ENCODE measurements at places on chromosomes 1 and 21.

- DNase-seq = peak; percentile 67
Observed at GRCh38 chr1:116951200-116951935, 41.7 kb downstream of the PTGFRN start.

GRCh38 chr1:96464991-96465390, 256.6 kb upstream of the PTBP2 start:
- DNase-seq = no peak

DNA sequence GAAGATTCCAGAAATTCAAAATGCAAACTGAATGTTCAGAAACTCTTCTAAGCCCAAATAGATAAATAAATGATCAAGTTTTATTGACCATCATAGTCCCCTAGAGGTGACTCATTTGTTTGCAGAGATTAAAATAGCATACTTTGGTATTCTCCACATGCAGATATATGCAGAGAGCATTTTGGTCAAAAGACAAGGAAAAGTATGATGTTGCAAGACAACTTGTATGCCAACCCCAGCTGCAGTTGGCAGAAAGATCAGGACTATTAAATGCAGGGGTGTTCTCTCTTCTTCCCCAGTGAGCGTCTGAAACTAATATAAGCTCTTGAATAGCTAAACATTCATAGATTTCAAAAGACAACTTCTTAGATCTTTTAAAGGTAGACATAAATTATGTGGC, 404.9 kb downstream of the LTN1 start:
- no peak for DNase-seq

DNA sequence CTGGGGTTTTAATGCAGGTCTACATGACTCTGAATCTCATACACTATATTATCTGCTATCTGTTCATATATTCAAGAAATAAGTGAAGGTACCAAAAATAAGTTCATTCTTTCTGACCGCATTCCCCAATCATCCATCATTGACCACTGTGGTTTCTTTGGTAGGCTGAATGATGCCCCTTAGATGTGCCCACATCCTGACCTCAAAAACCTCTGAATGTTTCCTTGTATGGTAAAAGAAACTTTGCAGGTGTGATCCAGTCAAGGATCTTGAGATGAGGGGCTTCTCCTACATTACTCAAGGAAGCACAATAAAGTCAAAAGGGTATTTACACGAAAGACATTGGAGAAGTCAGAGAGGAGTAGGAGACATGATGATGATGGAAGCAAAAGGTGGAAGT, 60.6 kb upstream of the LRRC8B start:
- peak; percentile 37 for DNase-seq

DNA sequence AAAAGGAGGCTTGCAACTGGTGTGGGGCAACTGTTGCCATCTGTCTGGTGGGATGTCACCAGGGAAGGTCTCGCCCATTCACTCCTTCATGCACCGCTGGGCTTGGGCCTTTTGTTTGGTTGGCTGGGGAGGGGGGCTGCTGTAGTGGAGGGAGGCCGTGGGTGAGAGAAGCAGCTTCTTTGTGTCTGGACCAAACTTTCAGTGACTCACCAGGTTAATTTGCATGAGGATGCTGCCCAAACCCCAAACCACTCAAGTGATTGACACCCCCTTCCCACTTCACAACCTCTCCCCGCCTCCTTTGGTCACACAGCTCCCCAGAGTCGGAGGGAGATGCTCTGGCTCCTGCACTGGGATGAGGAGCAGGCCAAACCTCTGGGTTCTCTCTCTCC, 19.7 kb downstream of the BTG2 start:
- DNase-seq = no peak

DNA sequence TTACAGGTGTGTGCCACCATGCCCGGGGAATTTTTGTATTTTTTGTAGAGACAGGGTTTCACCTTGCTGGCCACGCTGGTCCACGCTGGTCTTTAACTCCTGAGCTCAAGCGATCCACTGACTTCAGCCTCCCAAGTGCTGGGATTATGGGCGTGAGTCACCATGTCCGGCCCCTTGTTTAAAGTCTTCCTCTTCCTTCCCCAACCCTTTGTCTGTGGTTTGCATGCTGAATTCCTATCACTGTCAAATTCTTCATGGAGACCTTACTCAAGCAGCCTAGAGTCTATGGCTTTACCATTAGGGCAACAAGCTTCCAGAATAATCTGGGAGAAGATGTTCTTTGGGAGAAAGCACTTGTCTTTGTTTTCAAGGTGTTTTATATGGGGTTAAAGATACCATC, 34.7 kb downstream of the B3GALT5 start:
- DNase-seq = peak; percentile 92

GRCh38 chr1:110714374-110714995, 39.7 kb upstream of the KCNA3 start:
- no peak for DNase-seq

DNA sequence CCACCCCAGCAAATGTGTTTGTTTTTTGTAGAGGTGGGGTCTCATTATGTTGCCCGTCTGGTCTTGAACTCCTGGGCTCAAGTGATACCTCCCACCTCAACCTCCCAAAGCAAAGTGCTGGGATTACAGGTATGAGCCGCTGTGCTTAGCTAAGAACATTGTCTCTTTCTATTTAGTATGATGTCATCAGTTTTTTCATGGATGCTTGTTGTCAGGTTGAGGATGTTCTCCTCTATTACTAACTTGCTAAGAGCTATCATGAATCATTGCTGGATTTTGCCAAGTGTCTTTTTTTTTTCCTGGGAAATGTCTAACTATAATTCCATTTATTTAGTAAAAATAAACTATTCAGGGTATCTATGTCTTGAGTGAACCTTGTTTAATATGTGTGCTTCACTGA, 19.0 kb upstream of the MPC2 start:
- DNase-seq = no peak

- no peak for DNase-seq
Observed at GRCh38 chr1:41614818-41615217, 130.3 kb upstream of the EDN2 start.

DNA sequence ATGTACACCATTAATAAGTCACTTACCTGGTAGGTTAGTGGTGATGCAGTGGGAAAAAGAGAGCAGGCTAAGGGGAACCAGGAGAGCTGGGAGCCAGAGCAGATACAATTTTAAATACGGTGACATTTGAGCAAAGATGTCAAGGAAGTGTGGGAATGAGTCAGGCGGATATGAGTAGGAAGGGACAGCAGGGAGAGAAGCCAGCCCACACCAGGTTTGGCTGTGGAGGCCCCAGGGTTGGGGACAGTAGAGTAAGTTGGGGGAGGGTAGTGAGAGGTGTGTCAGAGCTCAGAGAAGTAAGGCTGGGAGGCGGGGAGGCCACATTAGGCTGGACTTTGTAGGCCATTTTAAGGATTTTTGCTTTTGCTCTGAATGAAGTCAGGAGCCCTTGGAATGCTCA, 482.0 kb downstream of the DISC1 start:
- peak; percentile 91 for DNase-seq

DNA sequence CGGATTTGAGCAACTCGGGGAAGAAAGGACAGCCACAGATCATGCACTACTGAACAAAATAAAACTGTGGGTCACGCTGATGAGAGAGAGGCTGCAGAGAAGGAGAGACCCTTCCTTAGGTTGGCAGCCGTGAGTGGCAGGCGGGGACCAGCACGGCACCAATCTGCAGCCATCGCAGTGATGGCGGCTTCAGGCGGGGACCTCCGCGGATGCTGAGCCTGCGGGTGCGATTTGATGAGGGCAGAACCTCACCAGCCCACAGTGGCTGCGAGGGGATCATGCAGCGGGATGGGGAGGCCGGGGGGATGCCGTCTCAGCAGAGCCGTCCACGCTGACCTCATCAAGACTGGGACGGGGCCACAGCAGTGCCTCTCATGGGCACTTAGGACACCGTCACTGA, 11.8 kb downstream of the ITGB2 start:
- DNase-seq = no peak

- DNase-seq = no peak
Observed at GRCh38 chr1:99577313-99577712, 68.6 kb upstream of the PALMD start.

DNA sequence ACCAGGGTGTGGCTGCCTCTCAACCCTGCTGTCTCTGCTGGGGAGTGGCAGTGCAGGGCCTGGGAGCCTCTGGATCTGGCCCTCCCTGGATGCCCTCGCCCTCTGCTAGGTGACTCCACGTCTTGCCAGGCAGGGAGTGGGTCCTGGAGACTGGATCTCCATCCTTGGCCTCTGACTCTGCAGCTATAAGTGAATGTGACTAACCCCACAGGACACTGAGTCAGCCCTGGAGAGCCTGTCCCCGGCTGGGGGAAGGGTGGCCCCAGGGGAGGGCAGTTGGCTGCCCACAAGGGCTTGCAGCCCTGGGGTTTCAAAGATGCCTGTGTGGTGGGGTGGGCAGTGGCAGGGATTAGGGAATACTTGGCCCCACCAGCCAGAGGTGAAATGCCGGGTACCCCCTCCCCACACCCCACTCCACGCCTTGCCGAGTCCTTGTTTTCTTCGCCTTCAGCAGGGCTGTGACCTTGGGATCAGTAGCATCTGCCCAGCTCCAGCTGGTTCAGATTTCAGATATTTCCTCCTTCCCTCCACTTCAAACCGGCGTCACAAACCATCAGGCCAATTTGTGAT, 1.9 kb upstream of the MYBPH start:
- DNase-seq = peak; percentile 86

- DNase-seq = no peak
Observed at GRCh38 chr1:248404024-248404423, 1.2 kb downstream of the OR2T1 start.

DNA sequence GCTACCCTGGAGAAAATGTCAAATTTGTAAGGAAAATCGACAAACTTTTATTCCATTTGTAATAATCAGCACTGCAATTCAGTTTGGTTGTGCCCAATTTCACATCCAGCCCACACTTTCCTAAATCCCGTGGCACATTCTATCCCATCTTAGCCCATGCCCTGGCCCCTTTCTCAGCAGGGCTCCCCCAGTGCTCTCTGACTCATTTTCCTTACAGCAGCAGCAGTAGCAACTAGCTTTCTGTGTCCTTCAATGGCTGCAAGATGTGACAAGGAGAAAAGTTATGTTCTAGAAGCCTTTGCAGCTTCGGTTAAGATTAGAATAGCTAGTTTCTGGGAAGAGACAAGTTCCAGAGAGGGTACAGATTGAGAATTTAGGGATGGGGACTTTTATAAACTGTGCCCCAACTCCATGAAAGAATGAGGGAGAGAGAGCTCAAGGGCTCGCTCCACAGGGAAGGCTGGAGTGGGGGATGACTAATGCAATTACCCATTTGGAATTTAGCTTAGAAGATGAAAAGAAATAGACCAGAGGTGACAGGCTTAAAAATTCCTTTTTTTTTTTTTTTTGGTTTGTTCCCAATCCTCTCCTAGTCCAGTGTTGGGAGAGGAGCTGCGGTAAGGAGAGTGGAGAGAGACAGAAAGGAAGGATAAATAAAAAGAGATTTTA, 47.0 kb upstream of the POU2F1 start:
- peak; percentile 80 for DNase-seq

- DNase-seq = no peak
Observed at GRCh38 chr1:160640359-160641123, 6.3 kb downstream of the SLAMF1 start.

DNA sequence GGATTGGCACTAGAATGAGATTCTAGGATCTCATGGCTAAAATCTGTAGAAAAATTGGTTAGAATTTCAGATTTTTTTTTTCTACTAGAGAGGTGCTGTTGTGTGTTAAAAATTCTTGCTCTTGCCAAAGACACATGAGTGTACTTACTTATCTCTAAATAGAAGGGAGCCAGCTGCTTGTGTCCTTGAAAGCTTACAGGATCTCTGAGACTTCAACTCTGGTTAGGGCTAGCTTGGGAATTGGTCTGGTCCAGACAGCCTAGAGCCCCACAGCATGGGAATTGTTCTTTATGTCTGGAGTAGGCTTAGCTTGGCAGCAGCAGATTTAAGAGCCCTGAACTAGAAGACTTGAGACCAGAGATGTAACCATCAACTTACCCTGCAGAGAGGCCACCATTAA, 37.3 kb downstream of the MACO1 start:
- DNase-seq = no peak

DNA sequence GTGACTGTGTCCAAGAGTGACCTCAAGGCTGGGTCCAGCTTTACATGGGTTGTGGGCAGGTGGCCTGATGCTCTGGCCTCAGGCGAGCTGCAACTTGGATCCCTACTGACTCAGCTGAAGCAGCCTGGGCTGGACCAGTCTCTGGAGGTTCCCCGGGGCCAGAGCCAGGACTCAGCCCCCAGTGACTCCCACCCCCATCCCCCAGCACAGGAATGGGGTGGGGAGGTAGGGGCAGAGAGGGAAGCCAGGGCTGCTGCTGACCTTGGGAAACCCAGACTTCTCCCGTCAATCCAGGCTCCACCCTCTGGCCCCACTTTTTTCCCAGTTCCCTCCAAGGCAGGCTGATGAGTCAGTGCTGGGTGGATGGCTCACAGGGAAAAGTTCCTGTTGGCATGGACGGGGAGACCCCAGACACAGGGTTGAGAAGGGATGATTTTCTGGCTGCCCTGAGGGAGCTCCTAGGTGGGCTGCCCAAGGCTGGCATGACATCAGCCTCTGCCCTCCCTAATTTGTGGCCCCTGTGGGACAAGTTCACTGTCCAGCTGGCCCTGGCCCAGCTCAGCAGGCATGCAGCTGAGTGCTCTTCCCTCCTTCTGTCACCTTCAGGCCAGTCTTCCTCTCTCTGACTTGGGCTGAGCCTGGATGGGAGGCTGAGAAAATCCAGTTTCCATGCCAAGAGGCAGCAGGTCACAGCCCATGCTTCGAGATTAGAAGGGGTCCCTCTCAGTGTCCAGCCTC, 2.2 kb downstream of the ZC3H12A start:
- peak; percentile 91 for DNase-seq

DNA sequence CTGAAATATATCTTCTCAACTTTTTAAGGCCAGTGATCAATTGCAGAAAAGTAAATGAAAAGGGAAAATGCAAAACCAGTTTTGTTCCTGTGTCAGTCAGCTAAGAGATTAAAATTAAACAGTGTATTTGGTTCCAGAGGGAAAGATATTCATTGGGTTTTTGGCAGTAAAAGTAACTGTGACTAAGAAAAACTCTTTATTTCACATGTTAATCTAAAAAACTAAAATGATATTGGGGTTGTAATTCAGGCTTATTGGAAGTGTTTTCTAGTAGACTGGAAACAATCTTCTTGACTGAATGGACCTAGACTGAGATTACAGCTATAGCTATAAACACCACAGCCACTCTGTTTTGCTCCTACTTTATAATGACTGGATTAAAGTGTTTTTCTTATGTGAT, 413.9 kb downstream of the ADGRL2 start:
- DNase-seq = no peak

GRCh38 chr1:234927312-234927970, 201.2 kb downstream of the TOMM20 start:
- no peak for DNase-seq

GRCh38 chr1:235008239-235008638, 120.4 kb downstream of the TOMM20 start:
- no peak for DNase-seq

DNA sequence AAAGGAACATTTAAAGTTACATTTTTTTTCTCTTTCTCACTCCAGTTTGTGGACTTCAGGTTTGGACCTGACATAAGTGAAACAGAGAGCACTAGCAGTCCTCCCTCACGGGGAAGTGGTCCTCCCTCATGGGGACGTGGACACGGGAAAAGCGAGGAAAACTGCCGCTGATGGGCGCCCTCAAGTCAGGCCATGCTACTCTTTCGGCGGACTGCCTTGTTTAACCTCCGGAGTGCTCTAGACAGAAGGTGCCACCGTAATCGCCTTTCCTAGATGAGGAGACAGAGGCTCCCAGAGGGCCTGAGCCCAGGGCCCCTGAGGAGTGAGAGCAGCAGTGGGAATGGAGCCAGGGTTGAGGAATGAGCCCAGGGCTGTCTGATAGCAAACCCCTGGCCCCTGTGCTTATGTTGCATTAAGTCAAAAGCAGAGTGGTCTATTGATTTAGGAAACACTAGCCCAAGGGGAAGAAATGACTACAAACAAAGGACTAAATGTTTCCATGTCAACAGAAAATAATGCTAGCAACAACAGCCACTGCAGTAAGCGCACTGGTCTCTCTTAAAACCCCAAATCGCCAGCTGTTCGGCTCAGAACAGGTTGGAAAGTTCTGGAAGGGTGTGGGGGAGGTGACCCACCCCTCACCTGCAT, 84.1 kb downstream of the DMRTB1 start:
- DNase-seq = no peak

Measured in HT1080 (cell line).